ENCODE measurements at places on chromosomes 16 and 17.

DNA sequence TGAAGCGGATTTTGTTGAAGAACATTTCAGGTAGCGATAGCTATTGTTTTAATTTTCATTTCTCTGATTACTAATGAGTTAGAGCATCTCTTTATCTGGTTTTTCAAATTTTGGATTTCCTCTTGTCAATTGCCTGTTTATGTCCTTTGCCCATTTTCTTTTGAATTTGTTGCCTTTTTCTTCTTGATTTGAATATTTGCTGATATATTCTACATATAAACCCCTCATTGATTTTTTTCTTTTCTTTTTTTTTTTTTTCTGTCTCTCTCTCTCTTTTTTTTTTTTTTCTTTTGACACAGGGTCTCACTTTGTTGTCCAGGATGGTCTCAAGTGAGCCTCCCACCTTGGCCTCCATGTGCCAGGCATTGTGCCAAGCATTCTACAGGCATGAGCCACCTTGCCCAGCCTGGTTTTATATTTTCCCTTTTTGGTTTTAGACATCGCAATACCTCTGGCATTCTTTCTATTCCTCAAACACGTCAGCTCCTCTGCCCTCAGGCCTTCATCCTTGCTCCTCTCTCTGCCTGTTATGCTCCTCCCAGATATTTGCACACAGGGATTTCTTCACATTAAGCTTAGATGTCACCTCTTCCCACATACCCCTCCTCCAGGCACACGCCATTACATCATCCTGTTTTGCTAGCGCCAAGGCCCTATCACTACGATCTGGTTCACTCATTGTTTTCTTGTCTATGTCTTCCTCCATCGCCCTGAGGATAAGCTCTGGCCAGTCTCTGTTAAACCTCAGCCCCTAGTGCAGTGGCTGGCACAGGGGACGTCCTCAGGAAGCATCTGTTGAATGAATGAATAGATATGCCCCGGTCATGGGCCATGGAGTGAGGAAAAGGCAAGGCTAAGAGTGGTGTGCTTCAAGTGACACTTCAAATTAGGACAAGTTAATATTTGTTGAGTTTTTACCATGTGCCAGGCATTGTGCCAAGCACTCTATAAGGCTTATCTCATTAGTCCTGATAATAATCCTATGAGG, 8.6 kb downstream of the SARM1 start:
- DNase-seq: peak; percentile 98

DNA sequence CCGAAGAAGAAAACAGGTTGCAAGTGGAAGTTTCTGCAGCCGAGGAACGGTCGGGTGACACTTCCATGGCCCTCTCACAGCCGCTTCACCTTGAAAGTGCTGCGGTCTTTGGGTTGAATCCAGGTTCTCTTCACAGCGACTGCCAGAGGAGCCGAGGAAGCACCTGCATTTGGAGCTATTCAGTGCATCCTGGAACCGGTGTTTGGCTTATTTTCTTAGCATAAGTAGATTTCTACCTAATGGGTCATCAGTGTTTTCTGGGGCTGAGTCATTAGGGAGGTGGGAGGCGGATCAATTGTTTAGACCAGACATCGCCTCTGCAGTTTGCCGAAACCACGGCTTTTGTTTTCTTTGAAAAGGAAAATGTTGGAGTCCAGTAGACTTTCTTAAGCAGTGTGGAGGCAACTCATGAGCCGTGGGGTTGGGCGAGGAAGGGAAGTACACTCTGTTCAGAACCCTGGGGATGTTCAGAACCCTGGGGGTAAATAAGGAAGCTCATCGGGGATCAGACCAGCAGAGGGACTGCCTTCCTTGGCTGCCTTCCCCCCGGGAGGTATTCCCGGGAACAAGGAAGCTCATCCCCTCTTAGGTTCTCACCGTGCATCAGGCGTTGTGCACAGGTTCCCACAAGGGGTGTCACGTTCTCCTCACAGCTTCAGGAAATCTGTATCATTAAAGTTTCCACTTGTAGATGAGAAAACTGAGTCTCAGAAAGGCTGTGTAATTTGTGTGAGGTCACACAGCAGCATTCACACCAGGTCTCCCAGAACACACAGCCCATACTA, 361.5 kb downstream of the SNX29 start:
- no peak for DNase-seq

- no peak for DNase-seq
Measured at GRCh38 chr17:42653179-42654124, 5.6 kb upstream of the TUBG2 start.

DNA sequence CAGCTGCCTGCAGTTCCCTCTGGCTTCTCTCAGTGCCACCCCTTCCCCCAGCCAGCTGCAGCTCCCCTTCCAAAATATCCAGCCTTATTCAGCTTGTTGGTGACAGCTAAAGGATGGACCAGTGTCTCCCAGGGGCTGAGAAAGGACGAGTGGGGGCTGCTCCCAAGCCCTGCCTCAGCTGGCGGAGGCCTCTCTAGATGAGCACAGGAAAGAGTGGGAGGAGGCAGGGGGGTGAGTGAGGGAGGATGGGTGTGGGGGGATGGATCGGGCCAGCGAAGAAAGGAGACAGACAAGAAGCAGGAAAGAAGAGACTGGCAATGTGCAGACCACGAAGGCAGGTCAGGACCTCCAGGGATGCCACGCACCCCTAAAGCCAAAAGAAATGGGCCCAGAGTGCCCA, 17.5 kb downstream of the PIPOX start:
- DNase-seq: no peak

DNA sequence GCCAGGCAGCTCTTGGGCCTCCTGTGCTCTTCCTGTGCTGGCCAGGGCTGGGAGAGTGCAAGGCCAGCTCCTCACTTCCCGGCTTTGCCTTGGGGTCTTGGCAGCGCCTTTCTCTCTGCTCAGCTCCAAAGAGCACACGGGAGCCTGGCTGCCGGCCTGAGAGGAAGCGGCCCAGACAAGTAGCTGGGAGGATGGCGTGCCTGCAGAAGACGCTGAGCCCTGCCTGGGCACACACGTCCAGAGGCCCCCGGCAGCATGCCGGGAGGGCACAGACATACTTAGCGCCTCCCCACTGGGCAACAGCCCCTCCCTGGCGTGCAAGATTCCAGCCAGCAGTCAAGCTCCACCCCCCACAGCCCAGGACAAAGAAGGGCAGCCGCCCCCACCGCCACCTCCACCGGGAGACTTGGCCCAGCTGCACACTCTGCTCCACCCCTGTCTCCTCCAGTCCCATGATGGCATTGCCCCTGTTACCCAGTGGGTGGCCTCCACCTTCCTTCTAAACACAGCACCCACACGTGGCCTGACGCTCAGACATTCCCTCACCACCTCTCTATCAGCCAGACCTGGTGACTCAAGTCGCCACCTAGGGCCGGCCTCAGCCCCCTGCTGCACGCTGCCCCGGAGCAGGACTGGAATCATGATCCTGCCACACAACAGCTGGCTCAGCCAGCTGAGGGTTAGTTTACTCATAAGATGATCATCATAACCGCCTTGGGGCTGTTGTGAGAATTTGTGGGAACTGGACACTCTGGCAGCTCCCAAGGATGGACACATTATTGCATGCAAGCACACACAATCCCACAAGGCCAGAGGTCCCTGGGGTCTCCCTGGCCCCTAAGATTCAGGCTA, 12.4 kb downstream of the SGCA start:
- peak; percentile 95 for DNase-seq

DNA sequence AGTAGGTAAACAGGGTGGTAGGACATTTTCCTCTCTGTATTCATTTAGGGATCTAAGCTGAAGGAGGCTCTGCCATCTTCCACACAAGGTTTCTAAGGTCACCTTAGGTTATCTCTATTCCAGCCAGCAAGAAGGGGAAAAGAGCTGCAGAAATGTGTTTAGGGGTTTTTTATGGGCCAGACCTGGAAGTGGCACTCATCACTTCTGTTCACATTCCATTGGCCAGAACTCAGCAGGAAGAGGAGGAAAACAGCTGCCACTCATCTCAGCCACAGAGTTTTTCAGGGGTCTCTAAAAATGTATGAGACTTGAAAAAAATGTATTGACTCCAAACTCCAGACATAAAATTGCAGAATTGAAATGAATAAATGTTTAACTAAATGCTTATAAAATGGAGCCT, 65.8 kb downstream of the FTO start:
- DNase-seq: no peak

- DNase-seq: no peak
Measured at GRCh38 chr16:2317231-2318020, 23.1 kb downstream of the ABCA3 start.

GRCh38 chr16:81495321-81496234, 51.0 kb downstream of the CMIP start:
- peak; percentile 77 for DNase-seq

DNA sequence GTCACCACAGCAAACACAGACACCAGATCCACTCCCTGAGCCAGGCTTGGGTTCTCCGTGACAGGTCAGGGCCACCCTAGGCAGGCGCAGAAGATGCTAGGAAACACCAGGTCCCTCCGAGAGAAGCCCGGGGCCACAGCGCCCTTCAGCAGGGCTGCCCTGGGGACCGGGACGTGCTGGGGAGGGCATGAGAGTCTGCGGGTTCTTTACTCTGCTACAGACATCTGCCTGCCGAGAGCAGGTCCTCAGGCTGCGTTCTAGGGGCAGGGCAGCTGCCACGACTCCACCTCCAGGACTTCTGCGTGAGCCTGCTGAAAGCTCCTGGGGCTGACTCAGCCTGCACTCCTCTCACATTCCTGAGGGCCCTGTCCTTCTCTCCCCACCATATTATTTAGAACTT, 11.4 kb downstream of the MYLK3 start:
- peak; percentile 34 for DNase-seq

- no peak for DNase-seq
Measured at GRCh38 chr16:68022278-68022727, 729 bp downstream of the DDX28 start.

- DNase-seq: no peak
Measured at GRCh38 chr16:27242868-27243590, 25.5 kb downstream of the NSMCE1 start.

- DNase-seq: no peak
Measured at GRCh38 chr16:52446080-52446479, 100.9 kb downstream of the TOX3 start.

- DNase-seq: no peak
Measured at GRCh38 chr16:31474773-31475738, 3.1 kb downstream of the TGFB1I1 start.

- no peak for DNase-seq
Measured at GRCh38 chr17:38602956-38603785, 2.6 kb downstream of the SRCIN1 start.

GRCh38 chr16:57721356-57722209, 14.0 kb upstream of the KATNB1 start:
- no peak for DNase-seq

DNA sequence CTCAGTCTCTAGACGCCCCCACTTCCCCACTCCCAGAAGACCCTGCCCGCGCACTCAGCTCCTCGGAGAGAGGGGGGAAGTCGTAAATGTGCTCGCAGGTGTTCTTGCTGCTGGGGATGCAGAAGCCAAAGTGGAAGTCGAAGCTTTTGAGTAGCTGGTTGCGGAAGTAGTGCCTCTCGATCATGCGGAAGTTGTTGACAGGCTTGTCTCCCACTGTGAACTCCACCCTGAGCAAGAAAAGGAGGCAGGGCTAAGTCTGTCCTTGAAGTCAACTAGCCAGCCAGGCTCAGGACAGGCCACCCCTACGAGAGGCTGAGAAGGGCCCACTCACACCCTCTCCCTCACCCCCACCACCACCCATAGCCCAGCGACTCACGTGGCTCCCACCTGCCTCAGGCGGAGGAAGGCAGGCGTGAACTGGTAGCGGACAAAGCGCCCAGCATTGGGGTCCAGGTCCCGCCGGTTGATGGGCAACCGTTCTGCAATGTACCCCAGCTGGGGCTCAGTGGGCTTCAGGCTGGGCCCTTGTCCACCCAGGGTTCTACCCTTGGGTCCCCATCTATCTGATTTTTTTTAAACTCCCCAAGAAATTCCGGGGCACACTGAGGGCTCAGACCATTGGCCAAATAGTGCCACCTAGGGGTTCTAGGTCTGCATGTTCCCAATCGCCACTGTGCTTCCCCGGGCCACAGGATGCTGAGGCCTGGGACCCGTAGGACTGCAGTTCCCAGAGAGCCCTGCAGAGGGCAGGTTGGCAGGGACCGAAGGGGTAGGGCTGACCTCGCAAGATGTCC, 4.6 kb downstream of the UNC119 start:
- DNase-seq: peak; percentile 53

DNA sequence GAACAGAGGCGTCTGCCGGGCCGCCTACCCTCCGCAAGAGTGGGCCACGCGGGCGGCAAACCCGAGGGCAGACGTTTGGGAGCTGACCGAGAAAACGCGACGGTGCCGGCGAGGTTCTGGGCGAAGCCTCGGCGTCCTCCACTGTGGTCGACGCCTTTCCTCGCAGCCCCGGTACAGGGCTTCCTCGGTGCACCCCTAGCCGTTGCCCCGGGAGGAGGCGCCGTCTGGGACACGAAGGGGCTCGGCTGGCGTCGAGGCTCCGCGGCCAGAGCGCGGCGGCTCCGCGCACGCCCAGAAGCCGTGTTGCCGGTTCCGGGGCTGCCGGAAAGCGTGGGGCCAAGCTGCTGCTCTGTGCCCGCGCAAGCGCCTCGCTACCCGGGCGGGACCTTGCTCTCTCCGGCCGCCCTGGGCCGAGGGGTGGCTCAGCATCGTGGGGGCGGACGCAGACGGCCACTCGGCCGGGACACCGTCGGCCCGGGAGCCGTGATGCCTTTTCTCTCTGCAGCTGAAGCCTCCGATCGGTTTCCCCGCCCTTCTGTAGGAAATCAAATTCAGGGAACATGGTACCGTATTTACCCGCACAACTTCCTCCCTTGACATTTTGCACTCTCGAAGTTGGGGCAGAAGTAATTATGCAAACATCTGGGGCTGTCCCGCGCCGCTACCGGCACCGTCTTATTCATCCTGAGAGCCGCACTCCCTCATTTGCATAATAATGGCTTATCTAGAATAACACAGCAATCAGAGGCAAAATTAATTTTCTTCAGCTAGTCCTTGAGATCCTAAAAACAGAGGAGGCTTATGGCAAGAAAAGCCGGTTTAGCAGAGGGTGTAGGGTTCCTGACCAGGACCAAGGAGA, 7.3 kb upstream of the CBX8 start:
- DNase-seq: no peak

DNA sequence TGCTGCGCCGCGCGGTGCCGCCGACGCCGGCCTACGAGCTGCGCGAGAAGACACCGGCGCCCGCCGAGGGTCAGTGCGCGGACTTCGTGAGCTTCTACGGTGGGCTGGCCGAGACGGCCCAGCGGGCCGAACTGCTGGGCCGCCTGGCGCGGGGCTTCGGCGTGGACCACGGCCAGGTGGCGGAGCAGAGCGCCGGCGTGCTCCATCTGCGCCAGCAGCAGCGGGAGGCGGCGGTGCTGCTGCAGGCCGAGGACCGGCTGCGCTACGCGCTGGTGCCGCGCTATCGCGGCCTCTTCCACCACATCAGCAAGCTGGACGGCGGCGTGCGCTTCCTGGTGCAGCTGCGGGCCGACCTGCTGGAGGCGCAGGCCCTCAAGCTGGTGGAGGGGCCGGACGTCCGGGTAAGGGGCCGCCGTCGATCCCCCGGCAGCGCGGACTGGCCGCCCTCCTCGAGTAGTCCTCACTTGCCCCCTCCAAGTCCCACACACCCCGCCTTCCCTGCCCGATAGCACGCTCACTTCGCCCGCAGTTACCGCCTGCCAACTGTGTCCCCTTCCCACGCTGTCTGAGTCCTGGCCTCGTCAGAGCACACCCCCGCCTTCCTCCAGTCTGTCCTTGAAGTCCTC, 470 bp downstream of the MLYCD start:
- DNase-seq: peak; percentile 17

GRCh38 chr17:29711588-29712385, 89.1 kb upstream of the CORO6 start:
- DNase-seq: no peak

- DNase-seq: no peak
Measured at GRCh38 chr17:78268191-78268874, 36.9 kb downstream of the TMEM235 start.
